ENCODE measurements at places on chromosomes 7 and 10. TPM values are rescaled to one million over a fixed set of nuclear protein-coding genes. Genes with fewer than 3 reads are reported as not detected.
A peak's percentile ranks its signal among the peaks of the same experiment; 100 is the strongest.

DNA sequence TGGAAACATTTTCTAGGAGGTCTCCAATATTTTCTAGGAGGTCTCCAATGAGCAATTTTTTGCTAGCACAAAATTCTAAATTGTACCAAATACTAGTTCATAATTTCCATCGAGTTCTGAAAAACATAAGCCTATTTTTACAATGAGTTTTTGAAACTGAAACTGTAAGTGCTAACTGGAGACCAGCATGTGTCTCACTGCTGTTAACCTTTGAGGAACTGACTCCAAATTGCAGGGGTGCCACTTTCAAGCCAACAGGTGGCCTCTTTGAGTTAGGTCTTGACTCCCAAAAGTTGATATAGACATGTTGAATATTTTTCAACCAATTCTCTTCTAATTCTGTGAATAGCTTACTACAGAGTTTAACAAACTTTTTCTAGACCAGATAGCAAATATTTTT lies 58.8 kb downstream of the CAV1 start:
- no peaks in the 10 kb centered on the region for H3K36me3 ChIP-seq
- no peak for DNase-seq
- peak overlapping the region; percentile 28 for H3K27ac ChIP-seq
- no peaks in the 10 kb centered on the region for H3K27me3 ChIP-seq
- H3K4me1 ChIP-seq, result peaks cover 14% of the 10 kb centered on the region

DNA sequence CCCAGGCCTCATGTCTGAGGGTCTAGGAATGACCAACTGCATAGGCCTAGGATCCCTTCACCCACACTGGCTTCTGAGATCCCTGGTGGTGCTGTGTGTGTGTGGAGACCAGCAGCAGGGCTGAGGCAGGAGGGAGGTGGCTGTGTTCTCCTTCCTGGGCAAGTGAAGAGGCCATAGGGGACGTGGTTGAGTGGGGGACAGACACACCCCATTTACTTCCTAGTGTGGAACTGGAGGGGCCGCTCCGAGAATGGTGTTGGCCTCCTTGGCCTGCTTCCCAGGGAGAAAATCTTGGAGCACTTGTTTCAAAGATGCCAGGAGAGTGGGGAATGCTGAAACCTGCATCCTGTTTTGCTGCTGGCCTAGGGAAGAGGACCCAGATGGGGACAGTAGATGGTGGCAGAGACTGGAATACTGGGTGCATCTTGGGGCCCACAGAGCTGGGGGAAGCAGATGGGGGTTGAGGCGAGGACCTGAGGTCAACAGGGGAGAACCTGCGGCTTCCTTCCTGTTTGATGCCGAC lies 19.1 kb downstream of the UBTD1 start:
- H3K27me3 ChIP-seq, result no peaks in the 10 kb centered on the region
- H3K4me3 ChIP-seq, result no peak overlapping the region
- no peak overlapping the region for H3K27ac ChIP-seq
- DNase-seq, result no peak
- H3K36me3 ChIP-seq, result no peaks in the 10 kb centered on the region

DNA sequence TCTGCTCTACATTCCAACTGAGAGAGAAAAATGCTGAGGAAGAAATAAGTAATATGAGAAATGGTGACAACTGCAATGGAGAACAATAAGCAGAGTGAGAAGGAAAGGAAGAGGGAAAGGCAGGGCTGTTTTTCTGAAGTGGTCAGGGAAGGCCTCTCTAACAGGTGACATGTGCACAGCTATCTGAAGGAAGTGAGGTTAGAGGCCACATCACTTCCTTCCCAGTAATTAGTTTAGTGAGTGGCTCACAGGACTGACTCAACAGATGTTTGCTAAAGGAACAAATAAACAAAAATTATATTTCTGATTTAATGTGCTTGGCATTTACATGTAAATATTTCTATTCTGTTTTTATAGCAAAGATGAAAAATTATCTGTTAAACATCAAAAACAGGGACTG lies 77.9 kb downstream of the ARHGAP21 start:
- H3K36me3 ChIP-seq, result no peaks in the 10 kb centered on the region
- no peak overlapping the region for H3K4me3 ChIP-seq
- H3K27ac ChIP-seq, result no peak overlapping the region

Gene SKAP2
- 25.0 TPM for total RNA-seq

DNA sequence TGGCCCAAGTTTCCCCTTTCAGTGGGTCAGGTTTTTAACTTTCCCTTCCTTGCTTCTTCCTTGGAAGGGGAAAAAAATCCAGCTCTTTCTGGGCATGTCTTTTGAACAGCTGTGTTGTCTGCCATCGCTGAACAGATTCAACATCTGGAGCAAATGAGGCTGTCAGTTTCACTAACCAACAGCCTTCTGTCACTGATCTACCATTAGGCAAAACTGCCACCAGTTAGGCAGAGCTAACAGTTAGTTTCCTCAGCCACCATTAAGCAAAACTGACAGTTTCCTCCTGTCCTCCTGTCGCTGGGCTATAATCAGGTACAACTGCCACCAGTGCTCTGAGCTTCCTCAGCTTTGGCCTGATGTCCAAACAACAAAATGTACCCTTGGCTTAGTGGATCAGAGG lies 81.9 kb downstream of the NPTX2 start:
- H3K27ac ChIP-seq, result no peak overlapping the region
- H3K4me3 ChIP-seq, result no peak overlapping the region
- H3K27me3 ChIP-seq, result no peaks in the 10 kb centered on the region
- no peak for DNase-seq
- H3K4me1 ChIP-seq, result no peaks in the 10 kb centered on the region

Gene PCGF5
- total RNA-seq, result 30.6 TPM

DNA sequence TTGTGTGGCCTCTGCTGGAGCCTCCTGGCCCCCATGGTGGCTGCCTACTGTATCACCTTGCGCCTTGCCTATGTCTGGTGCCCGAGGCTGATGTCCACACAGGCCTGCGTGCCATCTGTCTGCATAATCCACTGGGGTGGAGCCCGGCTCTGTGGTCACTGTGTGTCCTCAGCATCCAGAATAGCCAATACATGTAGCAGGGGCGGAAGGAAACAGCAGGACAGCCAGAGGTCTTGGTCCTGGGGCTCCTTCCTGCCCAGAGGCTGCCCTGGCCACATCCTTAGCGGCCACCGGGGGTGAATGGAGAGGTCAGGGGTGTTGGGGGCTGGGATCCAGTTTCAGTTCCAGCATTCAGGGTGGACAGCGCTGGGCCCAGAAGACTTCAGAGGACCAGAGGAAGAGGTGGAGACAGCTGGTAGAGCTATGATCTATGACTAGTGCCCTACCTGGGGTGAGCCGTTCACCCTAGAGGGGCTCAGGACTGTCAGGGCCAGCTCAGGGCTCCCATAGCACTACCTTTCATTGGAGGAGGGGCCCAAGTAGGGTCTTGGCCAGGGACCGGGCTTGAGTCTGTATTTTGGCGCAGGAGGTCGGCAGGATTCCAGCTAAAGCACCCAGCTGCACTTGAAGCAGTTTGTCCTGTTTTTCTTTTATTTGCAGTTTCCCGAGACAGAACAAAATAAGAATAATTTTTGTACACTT lies 15.9 kb downstream of the YKT6 start:
- H3K4me3 ChIP-seq, result no peak overlapping the region
- no peaks in the 10 kb centered on the region for H3K27me3 ChIP-seq
- peaks cover 23% of the 10 kb centered on the region for H3K36me3 ChIP-seq
- H3K4me1 ChIP-seq, result no peaks in the 10 kb centered on the region
- DNase-seq, result no peak
- H3K27ac ChIP-seq, result no peak overlapping the region

Gene SUPV3L1
- 33.1 TPM for total RNA-seq

DNA sequence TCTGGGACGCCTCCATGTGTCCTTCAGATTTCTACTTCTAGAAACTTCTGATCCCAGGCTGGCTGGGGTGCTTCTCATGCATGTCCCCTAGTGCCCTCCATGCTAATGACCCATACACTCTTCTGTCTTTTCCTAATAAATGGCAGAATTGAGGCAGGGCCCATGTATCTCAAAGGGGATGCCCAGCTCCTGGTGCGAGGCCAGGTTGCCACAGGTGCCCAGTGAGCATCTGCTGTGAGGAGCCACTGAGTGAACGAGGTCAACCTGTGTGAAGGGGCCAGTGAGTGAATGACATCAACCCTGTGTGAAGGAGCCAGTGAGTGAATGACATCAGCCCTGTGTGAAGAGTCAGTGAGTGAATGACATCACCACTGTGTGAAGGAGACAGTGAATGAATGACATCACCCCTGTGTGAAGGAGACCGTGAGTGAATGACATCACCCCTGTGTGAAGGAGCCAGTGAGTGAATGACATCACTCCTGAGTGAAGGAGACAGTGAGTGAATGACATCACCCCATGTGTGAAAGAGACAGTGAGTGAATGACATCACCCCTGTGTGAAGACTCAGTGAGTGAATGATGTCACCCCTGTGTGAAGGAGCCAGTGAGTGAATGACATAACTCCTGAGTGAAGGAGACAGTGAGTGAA lies 478.9 kb downstream of the PTPRN2 start:
- no peaks in the 10 kb centered on the region for H3K27me3 ChIP-seq
- H3K36me3 ChIP-seq, result no peaks in the 10 kb centered on the region
- no peak for DNase-seq
- H3K4me3 ChIP-seq, result no peak overlapping the region

Gene PIK3AP1
- total RNA-seq, result 2.2 TPM

Gene MYH16
- total RNA-seq, result not detected

Gene CPA4
- 116 TPM for total RNA-seq

- H3K4me3 ChIP-seq, result no peak overlapping the region
- no peaks in the 10 kb centered on the region for H3K36me3 ChIP-seq
- no peaks in the 10 kb centered on the region for H3K27me3 ChIP-seq
Observed at GRCh38 chr10:103941801-103942200, 23.8 kb upstream of the STN1 start.

GRCh38 chr7:101308245-101309085 lies 13.1 kb downstream of the IFT22 start:
- H3K27me3 ChIP-seq, result peaks cover 50% of the 10 kb centered on the region
- peak; percentile 71 for DNase-seq
- peaks cover 15% of the 10 kb centered on the region for H3K4me1 ChIP-seq
- H3K27ac ChIP-seq, result no peak overlapping the region
- peak overlapping the region; percentile 51 for H3K4me3 ChIP-seq
- H3K36me3 ChIP-seq, result no peaks in the 10 kb centered on the region

DNA sequence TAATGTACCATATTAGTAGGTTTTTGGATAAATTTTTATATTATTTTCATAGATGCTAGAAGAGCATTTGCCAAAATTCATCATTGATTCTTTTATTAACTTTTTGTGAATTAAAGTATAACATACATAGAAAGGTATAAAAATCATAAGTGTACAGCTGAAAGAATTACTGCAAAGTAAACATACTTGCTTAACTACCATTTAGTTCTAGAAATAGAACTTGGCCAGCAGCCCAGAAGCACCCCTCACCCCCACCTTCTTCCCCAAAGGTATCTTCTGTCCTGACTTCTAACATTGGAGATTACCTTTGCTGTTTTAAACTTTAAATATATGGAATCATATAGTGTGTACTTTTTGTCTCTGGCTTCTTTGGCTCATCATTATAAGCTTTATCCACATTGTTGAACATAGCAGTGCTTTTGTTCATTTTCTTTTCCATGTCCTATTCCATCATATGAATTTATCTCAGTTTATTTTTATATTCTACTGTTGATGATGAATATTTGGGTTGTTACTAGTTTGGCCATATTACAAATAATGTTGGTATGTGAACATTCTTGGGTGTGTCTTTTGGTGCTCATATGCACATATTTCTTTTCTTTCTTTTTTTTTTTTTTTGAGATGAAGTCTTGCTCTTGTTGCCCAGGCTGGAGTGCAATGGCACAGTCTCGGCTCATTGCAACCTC lies 142.8 kb downstream of the ADK start:
- H3K36me3 ChIP-seq, result no peaks in the 10 kb centered on the region
- no peak overlapping the region for H3K4me3 ChIP-seq
- H3K27ac ChIP-seq, result peak overlapping the region; percentile 24
- no peak for DNase-seq
- H3K4me1 ChIP-seq, result peaks cover 21% of the 10 kb centered on the region

DNA sequence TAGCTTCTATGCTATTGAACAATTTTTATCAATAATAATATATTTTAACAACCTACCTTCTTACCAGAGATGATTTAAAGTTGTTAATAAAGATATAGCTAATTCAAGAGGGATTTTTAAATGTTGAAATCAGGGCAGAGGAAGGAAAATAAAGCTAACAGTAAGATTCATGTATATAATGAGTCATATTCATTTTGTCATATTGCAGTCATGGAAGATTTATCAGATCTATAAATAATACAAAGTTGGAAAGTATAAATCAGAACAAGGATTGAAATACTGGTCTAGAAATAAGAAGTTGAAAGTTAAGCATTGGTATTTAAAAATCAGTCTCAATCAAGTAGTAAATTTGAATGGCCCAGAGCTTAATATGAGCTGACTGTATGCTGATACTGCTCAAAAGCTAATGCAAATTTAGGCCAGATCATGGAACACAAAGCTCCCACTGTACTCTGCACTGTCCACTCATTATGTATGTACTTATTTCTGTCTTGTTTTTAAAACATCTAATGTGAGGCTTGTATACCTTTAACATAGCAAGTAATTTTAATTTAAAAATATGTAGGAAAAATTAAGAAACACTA lies 196.9 kb downstream of the ZEB1 start:
- no peaks in the 10 kb centered on the region for H3K4me1 ChIP-seq
- H3K27ac ChIP-seq, result no peak overlapping the region
- no peaks in the 10 kb centered on the region for H3K27me3 ChIP-seq
- peaks cover 19% of the 10 kb centered on the region for H3K36me3 ChIP-seq
- DNase-seq, result no peak
- H3K4me3 ChIP-seq, result no peak overlapping the region

Gene ATOH7
- not detected for total RNA-seq

DNA sequence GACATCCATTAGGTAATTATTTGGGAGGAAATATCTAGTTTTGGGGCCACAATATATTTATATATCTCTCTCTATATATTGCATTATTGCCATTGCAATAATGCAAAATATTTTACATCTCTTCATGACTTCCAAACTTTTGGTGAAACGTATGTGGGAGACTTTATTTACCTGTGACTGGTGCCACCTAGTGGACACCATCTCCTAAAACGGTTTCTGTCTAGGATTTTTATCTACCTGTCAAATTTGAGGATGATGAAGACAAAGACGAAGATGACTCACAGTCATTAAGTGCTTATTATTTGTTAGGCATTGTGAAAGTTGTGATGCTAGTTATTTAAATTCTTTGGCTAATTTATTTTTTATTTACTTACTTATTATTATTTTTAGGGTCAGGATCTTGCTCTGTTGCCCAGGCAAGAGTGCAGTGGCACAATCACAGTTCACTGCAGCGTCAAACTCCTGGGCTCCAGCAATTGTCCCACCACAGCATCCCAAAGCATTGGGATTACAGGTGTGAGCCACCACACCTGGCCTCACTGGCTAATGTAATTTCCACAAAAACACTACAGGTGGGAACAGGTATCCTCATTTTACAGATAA lies 18.7 kb upstream of the CBLL1 start:
- H3K4me3 ChIP-seq, result no peak overlapping the region
- H3K36me3 ChIP-seq, result no peaks in the 10 kb centered on the region
- no peak for DNase-seq
- H3K27ac ChIP-seq, result no peak overlapping the region

Gene SYT15B
- total RNA-seq, result 2.6 TPM

- H3K36me3 ChIP-seq, result no peaks in the 10 kb centered on the region
- peak overlapping the region; percentile 97 for H3K27ac ChIP-seq
- H3K4me3 ChIP-seq, result peak overlapping the region; percentile 96
- no peaks in the 10 kb centered on the region for H3K27me3 ChIP-seq
Observed at GRCh38 chr7:129952086-129952652, 591 bp downstream of the UBE2H start.

Gene RAPGEF5
- 30.3 TPM for total RNA-seq

GRCh38 chr10:68992636-68993440 lies 4.2 kb downstream of the KIFBP start:
- H3K4me1 ChIP-seq, result peaks cover 51% of the 10 kb centered on the region
- H3K27ac ChIP-seq, result peak overlapping the region; percentile 58
- H3K4me3 ChIP-seq, result no peak overlapping the region

All from suprapubic skin (tissue), 4 donors.